ENCODE measurements at places on chromosomes 16 and 17.

DNA sequence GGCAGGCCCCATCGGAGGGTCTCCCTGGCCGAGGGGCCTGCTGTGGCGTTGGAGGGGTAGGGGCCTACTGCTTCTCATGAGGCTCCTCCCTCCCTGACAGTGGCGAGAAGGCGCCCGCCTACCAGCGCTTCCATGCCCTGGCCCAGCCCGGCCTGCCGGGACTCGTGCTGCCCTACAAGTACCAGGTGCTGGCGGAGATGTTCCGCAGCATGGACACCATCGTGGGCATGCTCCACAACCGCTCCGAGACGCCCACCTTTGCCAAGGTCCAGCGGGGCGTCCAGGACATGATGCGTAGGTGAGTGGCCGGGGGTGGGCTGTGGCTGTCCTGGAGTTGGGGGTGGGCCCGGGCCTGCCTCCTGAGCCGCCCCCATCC lies 1.7 kb downstream of the CDT1 start:
- DNase-seq = no peak

DNA sequence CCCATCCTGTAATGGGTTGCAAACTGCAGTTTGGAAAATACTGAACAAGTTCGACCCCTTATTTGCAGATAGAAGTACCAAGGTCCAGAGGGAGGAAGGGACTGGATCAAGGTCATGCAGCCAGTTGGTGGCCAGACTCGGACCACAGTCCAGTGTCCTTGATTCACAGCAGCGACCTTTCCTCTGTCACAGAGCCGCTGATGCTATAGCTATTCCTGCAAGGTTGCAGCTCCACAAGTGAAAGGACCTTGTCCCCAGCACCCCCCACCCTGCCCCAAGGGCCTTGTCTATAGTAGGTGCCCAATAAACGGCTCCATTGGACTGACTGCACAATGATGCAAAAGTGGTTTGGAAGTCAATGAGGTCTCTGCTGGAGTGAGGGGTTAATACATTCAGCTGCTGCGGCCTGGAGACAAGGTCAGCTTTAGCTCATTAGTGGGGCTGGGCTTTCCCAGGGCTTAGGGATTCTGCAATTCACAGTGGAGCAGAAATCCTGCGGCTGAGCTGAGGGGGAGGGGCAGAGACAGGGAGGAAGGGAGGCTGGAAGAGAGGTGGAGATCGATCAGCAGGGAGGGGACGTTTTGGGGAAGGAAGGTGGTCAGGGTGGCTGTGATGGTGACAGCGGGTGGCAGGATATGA lies 13.4 kb upstream of the CRHR1 start:
- DNase-seq = no peak

- DNase-seq = no peak
These were observed at the start of gene CD300C for GRCh38 chr17:74545843-74546230. Gene CD300C (minus strand): TSS chr17:74546115. CDS start chr17:74545782, 333 bp downstream.

- no peak for DNase-seq
These were observed 209.2 kb downstream of the PARN start for GRCh38 chr16:14420721-14421488.

DNA sequence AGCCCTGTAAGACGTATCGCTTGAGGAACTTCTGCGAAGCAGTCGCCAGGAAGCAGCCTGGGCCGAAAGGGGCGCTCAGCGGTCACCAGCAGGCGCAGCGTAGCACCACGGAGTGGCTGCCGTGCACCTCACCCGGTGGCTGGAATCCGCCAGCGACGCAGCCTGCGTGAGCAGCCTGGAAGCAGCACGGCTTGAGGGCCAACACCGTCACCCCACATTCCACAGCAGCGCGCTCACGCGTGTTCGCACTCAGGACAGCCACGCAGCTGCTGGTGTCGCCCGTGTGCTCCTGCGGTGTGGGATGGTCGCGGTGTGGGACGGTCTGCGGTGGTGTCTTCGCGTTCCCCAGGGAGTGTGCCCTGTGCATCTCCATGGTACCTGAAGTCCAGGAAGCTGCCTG lies 9.6 kb downstream of the UBE2I start:
- no peak for DNase-seq
